ENCODE measurements at places on chromosomes 16 and 17.

GRCh38 chr16:75648265-75649076, 898 bp downstream of the TERF2IP start:
- peak; percentile 71 for DNase-seq

DNA sequence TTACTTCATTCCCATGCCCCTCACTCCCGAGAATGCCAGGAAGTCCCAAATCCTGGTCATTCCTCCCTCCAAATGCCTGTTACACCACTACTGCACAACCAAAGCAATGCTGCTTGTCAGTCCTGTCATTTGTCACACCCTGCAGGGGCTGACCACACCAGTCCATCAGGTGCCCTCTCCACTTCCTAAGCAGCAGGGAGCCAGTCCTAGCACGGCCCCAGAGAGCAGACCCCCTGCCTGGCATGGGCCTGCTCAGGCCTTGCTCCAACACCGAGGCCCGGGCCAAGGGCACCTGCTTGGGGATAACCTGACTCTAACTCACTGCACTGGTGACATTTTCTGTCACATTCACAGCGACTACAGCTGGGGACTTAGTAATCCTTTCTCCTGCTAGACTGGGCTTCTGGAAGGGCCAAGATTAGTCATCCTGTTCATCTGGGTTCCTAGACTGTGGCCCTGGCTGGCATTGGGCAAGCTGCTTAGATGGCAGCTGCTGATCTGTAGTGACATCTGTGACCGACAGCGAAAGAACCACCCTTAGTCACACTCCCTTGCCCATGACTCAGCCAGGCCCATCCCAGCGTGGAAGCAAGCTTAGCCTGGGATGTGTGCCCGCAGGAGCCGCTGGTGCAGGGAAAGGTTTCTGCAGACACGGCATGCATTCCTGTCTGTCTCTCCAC, 5.4 kb downstream of the ALYREF start:
- DNase-seq = peak; percentile 15

DNA sequence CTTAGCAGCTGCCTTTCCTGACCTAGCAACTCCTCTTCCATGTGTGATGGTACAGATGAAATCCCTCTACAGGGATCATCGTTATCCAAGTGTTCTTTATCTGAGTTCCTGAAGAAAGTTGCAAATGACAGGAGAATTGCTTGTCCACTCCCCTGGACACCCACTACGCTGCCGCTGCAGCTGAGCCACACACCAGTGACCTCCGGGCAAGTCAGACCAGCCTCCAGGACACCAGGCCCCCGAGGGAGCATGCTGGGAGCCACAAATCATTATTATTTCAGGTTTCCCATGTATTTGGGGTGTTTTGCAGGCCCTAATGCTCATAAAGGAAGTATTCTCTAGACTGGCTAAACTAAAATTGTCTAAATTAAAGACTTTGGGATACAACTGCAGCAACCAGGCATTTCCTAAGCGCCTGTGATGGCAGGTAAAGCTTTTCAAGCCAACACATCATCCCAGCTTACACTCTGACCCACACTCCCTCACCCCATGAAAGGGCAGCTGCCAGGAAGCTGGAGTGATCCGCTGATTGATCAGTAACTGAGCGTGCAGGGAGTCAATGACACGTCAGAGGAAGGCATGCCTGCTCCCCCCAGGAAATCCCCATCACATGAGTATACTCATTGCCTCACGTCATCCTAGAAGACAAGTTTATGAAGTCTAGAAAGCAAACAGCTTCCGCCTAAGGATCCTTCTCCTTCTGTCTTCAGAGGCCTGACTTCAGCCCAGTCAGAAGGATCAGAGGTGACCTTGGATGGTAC, 14.4 kb downstream of the FA2H start:
- DNase-seq = peak; percentile 71

DNA sequence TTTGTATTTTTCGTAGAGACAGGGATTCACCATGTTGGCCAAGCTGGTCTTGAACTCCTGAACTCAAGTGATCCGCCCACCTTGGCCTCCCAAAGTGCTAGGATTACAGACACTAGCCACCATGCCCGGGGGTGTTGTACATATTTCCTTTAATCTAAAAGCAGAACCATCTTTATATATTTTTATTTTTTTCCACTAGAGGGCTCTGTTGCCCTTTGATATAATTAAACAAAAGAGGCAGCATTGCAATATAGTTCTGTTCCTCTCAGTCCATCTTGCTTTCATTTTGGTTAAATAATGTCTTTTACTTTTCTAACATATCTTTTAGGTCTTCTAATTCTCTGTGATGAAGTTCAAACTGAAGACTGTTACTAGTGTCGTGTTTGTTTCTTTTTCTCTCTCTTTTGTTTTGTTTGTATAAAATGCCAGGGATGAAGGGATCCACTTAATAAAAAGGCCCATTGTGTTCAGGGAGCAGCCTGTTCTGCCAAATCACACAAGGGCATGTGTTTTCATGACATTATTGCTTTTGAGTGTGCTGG, 23.4 kb downstream of the WWOX start:
- DNase-seq = peak; percentile 56

DNA sequence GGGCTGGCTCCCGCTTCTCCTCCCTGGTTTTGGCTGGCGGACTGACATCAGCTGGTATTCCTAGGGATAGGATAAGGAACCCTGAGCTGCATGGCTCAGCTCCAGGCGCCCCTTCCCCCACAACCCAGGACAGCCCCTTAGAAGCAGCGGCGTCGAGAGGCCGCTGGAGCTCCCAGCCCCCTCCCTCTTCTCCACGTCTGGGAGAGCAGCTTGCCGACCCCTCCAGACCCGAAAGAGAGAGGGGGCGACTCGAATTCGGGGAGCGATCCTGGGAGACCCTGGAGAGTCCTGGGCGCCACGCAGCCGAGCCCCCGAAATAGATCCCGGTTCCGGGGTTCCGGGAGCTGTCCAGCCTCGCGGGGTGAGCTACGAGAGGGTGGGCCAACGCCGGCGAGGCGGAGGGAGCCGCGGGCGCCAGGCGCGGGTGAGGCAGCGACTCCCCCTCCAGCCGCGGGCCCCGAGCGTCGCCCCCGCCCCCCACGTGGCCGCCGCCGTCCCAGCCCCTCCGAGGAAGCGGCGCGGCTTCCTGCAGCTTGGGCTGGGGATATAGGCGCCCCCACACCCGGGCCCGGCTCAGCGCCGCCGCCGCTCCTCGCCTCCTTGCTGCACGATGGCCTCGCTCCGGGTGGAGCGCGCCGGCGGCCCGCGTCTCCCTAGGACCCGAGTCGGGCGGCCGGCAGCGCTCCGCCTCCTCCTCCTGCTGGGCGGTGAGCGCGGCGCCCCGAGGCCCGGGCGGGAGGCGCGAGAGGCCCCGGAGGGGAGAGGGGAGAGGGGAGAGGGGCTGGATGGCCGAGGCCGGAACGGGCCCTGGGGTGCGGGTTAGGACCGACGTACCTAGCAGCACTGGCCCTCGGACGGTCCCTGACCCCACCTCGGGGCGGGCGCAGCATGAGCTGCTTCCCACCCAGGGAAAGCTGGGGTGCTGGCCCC, at the start of gene RAMP2:
Gene RAMP2 (plus strand): TSS at position 576 of the 930 bp plus-strand sequence. CDS start 35 bp downstream, at position 611.
- peak; percentile 19 for DNase-seq

DNA sequence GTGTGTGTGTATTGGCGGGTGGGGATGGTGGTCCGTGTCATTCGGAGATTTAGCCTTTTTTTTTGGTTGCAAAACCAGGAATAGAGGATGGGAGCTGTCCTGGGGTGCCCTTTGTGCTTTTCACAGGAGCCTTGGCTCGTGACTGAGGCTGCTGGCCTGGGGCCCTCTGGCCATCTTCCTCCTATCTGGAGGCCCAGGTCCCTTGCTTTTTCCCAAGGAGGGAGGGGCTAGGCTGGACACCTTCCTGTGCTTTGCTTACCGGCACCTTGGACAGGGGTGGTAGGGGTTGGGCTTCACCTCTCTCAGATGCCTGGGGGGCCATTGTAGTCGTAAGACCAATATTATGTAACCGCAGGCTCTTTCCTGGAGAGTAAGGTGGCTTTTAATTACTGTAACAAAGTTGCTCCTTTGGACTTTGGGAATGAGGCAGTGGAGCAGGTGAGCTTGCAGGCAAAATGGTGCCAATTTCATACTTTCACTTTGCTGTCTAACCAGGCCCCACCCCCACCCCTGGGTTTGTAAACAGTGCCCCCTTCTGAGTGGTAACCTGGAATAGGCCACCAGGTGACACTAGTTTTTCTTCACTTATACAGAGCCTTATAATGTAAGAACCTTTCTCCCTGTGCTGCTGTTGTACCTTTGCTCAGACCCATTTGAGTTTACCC, 1.2 kb downstream of the DYNLL2 start:
- peak; percentile 10 for DNase-seq

GRCh38 chr17:49414271-49414621, 436 bp downstream of the PHB1 start:
- no peak for DNase-seq

GRCh38 chr17:81968850-81969812, 8.1 kb upstream of the NOTUM start:
- DNase-seq = no peak

GRCh38 chr17:16434662-16435061, 19.3 kb downstream of the TRPV2 start:
- no peak for DNase-seq

- no peak for DNase-seq
Measured at GRCh38 chr17:67676305-67676704, 41.4 kb upstream of the NOL11 start.

DNA sequence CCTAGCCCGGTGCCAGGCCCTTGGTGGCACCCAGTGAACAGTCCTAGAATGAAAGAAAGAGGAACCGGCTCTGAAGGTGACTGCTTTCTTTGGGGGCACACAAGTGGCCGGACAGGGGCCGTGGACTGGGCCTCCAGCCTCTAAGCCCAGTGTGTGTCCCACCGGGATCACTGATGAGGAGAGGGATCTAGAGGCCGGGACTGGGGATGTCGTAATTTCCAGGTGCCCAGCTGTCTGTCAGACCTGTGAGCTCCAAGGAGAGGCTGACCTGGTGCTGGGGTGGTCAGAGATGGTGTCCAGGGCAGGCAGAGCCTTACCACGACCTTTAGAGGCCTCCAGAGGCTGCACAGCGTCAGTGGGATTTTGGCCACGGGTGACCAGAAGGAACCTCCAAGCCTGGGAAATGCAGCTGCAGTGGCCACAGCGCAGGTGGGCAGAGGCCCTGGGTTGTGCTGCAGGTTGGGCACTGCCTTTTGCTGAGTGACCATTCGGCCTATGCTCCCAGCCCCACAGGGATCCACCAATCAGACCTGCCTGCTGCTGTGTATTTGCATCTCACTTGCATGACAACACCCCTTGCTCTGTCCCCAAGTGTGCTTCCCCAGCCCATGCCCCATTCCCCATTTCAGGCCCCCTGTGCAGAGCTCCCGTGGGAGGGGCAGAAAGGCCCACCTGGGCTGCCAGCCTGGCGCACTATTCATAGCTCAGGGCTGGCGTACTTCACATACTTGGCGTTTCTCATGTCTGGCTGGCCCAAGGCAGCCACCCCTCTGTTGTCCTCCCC, 12.5 kb downstream of the ARHGAP23 start:
- no peak for DNase-seq

GRCh38 chr16:80720804-80721371, 83.5 kb downstream of the CDYL2 start:
- peak; percentile 38 for DNase-seq

DNA sequence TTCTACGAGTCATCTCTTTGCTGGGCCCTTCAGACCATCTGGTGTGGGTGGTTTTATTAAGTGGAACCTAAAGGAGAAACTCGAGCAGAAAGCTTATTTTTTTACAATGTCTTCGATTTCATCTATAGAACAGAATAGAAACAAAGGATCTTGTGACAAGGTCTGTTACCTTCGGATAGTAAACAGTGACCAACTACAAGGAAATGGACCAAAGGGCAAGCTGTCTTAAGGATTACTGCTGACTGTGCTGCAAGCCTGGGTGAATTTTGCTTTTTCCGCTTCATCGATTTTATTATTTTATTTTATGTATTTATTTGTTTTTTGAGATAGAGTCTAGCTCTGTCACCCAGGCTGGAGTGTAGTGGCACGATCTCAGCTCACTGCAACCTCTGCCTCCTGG, 348.9 kb upstream of the ERCC4 start:
- no peak for DNase-seq

DNA sequence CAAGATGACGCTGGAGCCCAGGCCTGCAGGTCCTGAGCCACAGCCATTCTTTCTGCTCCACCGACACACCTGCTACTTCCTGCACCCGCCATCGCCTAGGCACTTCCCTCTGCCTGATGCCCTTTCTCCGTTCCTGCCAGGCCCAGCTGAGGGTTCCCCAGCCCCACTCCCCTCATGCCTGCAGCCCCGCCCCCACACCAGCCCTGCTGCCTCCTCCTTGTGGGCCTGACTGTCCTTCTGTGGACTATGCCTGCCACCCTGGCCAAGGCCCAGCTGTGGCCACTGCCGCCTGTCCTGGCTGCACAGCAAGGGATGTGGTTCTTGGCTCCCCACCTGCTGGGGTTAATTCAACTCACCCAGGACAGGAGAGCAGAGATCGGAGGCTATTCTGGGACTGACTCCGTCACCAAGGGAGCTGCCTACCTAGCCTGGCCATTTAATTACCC, 7.5 kb downstream of the NATD1 start:
- DNase-seq = no peak

DNA sequence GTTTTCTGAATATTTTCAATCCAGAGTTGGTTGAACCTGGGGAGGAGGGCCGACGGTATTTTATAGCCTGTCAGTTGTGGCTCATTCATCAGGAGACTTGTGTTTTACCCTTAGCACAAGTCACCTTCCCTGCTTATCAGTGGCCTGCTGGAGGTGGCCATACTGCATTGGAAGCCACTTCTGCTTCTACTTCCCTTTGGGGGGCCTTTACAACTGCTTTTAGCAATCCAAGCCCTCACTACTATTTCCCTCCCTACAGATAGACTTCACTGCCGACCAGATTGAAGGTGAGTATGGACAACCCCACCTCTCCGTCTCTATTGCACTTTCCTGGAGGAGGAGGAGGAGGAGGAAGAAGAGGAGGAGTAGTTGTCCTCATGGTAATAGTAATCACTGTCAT, 4.4 kb downstream of the MYL4 start:
- no peak for DNase-seq

GRCh38 chr16:56269811-56270684, 78.8 kb downstream of the GNAO1 start:
- DNase-seq = peak; percentile 99

DNA sequence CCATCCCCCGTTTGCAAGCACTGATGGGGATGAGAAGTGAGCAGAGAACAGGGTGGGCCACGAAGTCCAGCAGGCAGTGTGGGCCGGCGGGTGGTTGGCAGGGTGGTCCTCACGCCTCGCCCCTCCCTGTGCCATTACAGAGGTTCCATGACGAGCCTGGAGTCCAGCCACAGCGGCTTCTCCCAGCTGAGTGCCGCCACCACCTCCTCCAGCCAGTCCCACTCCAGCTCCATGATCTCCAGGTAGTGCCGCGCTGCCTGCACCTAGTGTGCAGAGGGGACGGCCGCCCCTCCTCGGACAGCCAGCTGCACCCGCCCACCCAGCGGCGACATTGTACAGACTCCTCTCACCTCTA, 73.0 kb downstream of the SEC14L1 start:
- no peak for DNase-seq

All from fibroblast of skin of right biceps (primary cell).